ENCODE measurements at places on chromosomes 11 and 22.

- DNase-seq: no peak
These were observed 147.1 kb downstream of the WT1 start for GRCh38 chr11:32288276-32288675.

- no peak for DNase-seq
These were observed at the start of gene OR6A2 for GRCh38 chr11:6799402-6799801. Gene OR6A2 (minus strand): TSS chr11:6799689. CDS start chr11:6795708, 3,981 bp downstream.

- DNase-seq: no peak
These were observed 14.6 kb upstream of the NAP1L4 start for GRCh38 chr11:3006505-3007260.

GRCh38 chr11:45278714-45279113 is 7.4 kb downstream of the SYT13 start:
- DNase-seq: no peak

DNA sequence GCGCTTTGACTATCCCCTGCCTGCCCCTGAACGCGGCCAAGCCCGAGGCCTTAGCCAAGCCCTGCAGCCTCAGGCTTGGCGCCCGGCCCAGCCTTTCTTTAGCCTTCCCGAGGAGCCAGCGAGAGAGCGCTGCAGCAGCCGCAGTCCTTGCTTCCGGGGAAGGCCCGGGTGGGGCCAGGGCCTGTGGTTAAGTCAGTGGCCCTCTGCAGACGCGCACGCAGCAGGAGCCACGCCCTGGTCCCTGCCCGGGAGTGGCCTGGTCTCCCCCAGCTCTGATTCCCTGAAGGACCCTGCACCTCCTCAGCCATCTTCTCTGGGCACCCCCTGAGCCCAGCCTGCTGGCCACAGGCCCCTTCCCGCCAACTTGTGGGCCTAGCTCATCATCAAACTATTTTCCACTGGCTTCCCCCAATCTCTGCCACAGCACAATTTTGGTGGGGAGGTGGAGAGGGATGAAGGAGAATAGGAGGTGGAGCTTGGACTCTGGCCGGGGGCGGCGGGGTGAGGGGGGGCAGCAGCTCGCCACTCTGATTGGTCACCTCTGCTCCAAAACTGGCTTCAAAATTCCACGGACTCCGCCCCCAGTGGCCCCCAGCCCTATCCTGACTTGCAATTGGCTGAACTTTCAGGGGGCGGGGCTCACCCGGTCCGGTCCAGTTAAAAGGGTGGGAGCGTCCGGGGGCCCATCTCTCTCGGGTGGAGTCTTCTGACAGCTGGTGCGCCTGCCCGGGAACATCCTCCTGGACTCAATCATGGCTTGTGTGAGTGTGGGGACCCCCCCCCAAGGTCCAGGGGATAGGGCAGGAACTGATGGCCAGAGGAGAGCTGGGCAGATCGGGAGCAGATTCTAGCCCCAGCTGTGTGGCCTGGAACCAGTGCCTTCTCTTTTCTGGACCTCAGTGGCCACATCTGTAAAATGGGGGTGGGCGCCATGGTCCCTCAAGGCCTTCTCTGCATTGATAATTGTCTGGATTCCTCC is at the start of gene LGALS1:
Gene LGALS1 (plus strand): TSS at position 686 of the 979 bp plus-strand sequence. CDS start 67 bp downstream, at position 753.
- DNase-seq: no peak

DNA sequence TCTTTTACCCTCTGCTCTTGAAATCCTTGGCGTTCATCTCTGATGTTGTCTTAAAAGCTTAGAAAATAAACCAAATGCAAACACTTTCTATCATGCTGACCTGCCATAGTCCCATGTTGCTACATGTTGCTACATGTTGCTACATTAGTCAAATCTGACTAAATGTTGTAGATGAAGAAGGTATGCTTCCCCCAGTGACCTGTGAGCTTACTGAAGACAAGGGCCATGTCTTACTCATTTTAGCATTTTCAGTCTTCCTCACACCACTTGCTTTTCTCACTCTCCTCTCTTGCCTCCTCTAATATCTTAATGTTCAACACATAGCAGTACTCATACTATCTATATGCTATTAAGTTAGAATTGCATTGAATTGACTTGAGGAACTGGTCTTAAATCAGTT is 346.4 kb upstream of the MTNR1B start:
- DNase-seq: no peak

All from stimulated activated CD8-positive, alpha-beta memory T cell treated with anti-CD3 and anti-CD28 coated beads, Interleukin-15, amount 100 ng/mL, for 1 hour (primary cell).